Activated CD8-positive, alpha-beta memory T cell treated with anti-CD3 and anti-CD28 coated beads, Interleukin-2, amount 10 ng/mL, durations not matched to agents 7 days and 5 days (primary cell): ENCODE measurements at places on chromosomes 16 and 17. TPM values are rescaled to one million over a fixed set of nuclear protein-coding genes. Genes with fewer than 3 reads are reported as not detected.
A peak's percentile ranks its signal among the peaks of the same experiment; 100 is the strongest.

- peaks cover 35% of the 10 kb centered on the region for H3K27me3 ChIP-seq
- H3K27ac ChIP-seq, result no peak overlapping the region
- no peak overlapping the region for H3K4me3 ChIP-seq
- DNase-seq, result no peak
These were observed 11.6 kb upstream of the ZNF689 start for GRCh38 chr16:30621765-30622164.

DNA sequence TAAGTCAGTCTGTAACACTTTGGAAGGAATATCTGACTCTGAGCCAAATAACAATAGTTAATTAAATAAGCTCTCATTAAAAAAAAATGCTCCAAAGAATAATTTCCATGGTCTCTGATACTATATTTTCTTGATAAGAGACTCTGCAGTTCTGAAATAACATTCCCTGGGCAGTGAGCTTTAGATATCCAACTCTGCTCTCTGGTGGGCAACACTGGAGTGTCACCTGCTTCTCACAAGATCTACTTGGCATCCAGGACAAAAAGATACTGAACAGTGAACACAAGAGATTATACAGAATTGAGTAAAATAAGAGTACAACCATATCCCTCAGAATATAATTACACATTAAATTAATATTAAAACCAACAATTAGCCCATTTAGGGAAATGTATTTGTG is 13.7 kb downstream of the BLMH start:
- H3K27me3 ChIP-seq, result no peaks in the 10 kb centered on the region
- peaks cover 9% of the 10 kb centered on the region for H3K4me1 ChIP-seq
- H3K27ac ChIP-seq, result no peak overlapping the region
- H3K36me3 ChIP-seq, result peaks cover 41% of the 10 kb centered on the region

DNA sequence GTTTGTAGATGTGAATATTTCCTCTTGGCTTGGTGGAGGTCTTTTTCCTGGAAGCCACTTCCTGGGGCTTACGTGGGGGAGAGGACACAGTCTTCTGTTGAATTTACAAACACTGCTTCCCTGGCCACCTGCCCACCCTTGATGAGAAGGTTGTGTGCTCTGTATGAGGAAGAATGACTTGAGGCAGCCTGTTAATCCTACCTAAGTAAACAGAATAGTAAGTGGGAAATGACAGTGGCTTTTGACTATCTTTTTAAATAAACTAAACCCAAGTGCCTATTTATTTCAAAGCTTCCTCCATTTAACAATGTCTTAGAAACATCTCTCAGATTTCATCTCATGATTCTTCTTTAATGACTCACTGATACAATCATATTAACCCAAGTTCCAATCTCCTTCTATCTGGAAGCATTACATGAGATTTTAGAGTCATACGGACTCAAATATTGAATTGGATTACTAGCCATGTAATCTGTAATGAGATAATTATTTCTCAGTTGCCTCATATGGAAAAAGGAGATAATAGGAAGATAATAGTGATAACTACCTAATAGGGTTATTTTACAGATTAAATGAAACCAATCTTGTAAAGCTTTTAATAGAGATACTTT is 96.6 kb upstream of the SMIM36 start:
- no peak overlapping the region for H3K27ac ChIP-seq
- no peak overlapping the region for H3K4me3 ChIP-seq
- peaks cover 17% of the 10 kb centered on the region for H3K27me3 ChIP-seq
- H3K36me3 ChIP-seq, result no peaks in the 10 kb centered on the region

GRCh38 chr16:75576384-75576811 is 10.2 kb downstream of the GABARAPL2 start:
- peaks cover 44% of the 10 kb centered on the region for H3K36me3 ChIP-seq
- H3K27me3 ChIP-seq, result no peaks in the 10 kb centered on the region
- H3K4me1 ChIP-seq, result peaks cover 17% of the 10 kb centered on the region

GRCh38 chr16:4625560-4626159 is 1.0 kb downstream of the MGRN1 start:
- peaks cover 31% of the 10 kb centered on the region for H3K4me1 ChIP-seq
- H3K36me3 ChIP-seq, result peaks cover 13% of the 10 kb centered on the region
- no peak for DNase-seq
- peak overlapping the region; percentile 89 for H3K4me3 ChIP-seq
- H3K27ac ChIP-seq, result peak overlapping the region; percentile 88
- no peaks in the 10 kb centered on the region for H3K27me3 ChIP-seq

- H3K27me3 ChIP-seq, result peaks cover 22% of the 10 kb centered on the region
- no peak overlapping the region for H3K4me3 ChIP-seq
- no peaks in the 10 kb centered on the region for H3K4me1 ChIP-seq
- DNase-seq, result no peak
- no peaks in the 10 kb centered on the region for H3K36me3 ChIP-seq
These were observed 12.9 kb downstream of the SLC13A5 start for GRCh38 chr17:6699997-6700947.

DNA sequence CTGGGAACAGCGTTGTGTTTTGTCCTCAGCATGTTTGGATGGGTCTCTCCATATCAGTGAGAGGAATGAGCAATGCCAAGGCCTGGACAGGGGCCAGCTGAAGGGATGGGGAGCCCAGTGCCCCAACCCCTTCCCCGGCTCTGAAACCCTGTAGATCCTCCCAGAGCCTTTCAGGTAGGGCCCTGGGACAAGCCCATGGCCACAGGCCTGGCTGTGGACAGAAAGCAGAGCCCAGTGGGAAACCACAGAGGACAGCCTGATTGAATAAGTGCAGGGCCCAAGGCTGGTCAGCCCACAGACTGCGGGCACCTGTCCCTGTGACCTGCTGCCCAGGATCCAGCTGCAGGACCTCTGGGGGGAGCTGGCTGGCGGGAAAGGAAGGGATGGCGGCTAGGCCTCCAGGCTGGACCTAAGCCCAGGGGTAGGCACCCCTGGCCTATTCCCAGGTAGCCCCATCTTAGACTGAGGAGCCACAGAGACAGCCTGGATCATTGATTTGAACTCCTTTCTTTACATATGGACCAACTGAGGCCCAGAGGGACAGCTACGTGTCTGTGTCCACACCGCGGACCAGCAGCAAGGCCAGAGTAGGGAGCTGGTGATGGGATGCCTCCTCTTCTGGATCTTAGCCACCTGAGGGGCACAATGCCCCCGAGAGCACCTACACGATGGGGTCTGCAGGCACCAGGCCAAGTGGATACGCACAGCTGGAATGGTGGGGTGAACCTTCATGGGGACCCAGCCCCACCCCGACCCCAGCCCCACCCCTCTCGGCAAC is 1.3 kb downstream of the CCDC102A start:
- H3K4me3 ChIP-seq, result peak overlapping the region; percentile 84
- peak; percentile 45 for DNase-seq
- peaks cover 82% of the 10 kb centered on the region for H3K4me1 ChIP-seq

DNA sequence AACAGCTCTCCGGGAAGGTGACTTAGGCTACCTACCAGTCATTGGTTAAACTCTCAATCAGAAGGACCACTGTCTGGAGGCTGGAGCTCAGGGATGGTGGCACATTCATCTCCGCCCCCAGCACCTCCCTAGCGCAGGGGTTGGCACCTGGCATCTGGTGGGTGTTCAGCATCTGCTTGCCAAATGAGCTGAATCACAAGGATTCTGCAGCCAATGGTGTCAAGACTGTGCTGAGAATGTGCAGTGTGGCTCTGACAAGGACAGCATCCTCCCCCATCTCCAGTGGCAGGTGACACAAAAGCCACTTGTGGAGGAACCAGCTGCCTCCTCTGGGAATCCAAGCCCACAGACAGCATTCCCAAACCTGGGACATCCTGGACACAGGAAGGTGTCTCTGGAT is 35.2 kb downstream of the PLXDC1 start:
- no peak overlapping the region for H3K4me3 ChIP-seq
- H3K4me1 ChIP-seq, result no peaks in the 10 kb centered on the region
- no peaks in the 10 kb centered on the region for H3K36me3 ChIP-seq

GRCh38 chr16:22623351-22623781 is 112.7 kb downstream of the NPIPB5 start:
- H3K27me3 ChIP-seq, result peaks cover 9% of the 10 kb centered on the region
- no peaks in the 10 kb centered on the region for H3K4me1 ChIP-seq
- H3K27ac ChIP-seq, result no peak overlapping the region
- no peaks in the 10 kb centered on the region for H3K36me3 ChIP-seq
- H3K4me3 ChIP-seq, result no peak overlapping the region

DNA sequence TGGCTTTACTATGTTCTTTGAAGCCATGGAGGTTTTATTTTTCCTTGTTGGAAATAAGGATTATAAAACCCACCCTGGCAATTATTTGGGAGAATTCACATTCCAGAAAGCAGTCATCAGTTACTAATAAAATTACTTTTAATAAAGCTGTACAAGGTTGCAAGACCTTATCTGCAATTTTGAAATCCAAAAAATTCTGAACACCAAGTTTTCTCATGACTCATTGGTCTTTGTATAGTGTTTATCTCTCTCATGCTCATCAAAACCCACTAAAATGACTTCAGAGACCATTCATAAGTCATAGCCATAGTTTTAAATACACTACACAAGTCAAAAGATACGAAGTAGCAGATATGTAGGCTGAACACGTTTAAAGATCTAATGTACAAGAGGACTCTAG is 6.0 kb upstream of the KRT38 start:
- no peak for DNase-seq
- no peaks in the 10 kb centered on the region for H3K4me1 ChIP-seq
- peaks cover 28% of the 10 kb centered on the region for H3K27me3 ChIP-seq

DNA sequence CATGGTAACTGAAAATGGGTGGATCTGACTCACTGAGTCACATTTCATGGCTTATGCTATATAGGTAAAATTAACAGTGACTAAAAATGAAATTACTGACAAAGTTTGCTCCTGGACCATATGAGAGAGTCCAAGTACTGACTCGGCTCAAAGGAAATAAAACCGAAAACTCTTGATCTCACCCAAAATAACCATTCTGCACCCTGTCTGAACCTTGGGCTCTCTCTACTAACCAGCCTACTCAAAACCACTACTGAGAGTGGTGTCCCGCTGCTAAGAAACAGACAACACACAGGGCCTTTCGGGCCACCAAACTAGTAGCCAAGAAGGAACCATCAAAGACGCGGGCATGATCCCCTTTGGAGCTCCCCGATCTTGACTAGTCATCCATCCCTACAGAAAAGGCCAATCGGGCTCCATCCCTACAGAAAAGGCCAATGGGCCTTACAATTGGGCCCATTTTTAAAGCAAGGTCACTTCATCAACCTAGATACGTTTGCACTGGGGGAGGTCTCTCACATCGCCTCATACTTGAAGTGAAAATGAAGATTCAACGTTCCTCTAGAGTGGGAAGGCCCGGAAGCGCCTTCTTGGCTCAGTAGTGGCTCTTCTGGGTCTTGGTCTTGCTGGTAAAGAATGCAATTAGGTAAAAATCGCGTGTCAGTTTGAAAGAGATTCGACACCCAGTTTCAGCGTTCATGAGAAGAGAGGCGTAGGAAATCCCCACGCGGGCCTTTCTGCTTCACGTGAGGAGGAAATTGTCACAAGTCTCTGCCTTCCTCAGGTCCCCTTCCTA is 720 bp upstream of the ZPBP2 start:
- H3K36me3 ChIP-seq, result peaks cover 7% of the 10 kb centered on the region
- H3K27ac ChIP-seq, result peak overlapping the region; percentile 96
- H3K4me1 ChIP-seq, result peaks cover 45% of the 10 kb centered on the region
- peaks cover 4% of the 10 kb centered on the region for H3K27me3 ChIP-seq

GRCh38 chr17:77735566-77736198 is 222.8 kb upstream of the TNRC6C start:
- no peak overlapping the region for H3K4me3 ChIP-seq
- no peaks in the 10 kb centered on the region for H3K4me1 ChIP-seq
- H3K27ac ChIP-seq, result no peak overlapping the region
- H3K36me3 ChIP-seq, result peaks cover 6% of the 10 kb centered on the region
- peaks cover 35% of the 10 kb centered on the region for H3K27me3 ChIP-seq

GRCh38 chr17:18362698-18363100 is 651 bp downstream of the SHMT1 start:
- H3K4me3 ChIP-seq, result peak overlapping the region; percentile 87
- peaks cover 9% of the 10 kb centered on the region for H3K36me3 ChIP-seq
- peak; percentile 49 for DNase-seq

GRCh38 chr16:69921127-69921526 is 30.0 kb upstream of the CLEC18A start:
- H3K4me1 ChIP-seq, result no peaks in the 10 kb centered on the region
- no peak overlapping the region for H3K4me3 ChIP-seq
- H3K27me3 ChIP-seq, result no peaks in the 10 kb centered on the region

GRCh38 chr17:79984045-79984840 is 51.4 kb downstream of the TBC1D16 start:
- H3K27me3 ChIP-seq, result peaks cover 11% of the 10 kb centered on the region
- no peak for DNase-seq
- H3K4me1 ChIP-seq, result no peaks in the 10 kb centered on the region
- H3K27ac ChIP-seq, result no peak overlapping the region

DNA sequence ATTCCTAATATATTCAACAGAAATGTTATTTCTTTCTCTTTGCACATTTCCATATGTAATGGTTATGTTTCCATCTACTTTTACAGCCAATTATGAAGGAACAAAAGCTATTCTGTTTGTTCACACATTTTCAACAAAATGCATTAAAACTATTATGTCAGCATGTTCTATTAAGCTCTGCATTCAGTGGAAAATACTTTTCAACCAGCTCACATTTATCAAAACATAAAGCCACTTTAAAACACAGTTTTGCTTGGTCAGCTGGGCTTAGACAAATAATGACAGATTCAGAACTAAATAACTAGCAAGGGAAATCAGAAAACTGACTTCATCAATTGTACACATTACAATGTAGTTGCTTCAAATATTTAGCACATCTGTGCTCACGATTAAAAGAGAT is 6.9 kb downstream of the SALL1 start:
- DNase-seq, result no peak
- no peaks in the 10 kb centered on the region for H3K36me3 ChIP-seq
- H3K27ac ChIP-seq, result no peak overlapping the region
- H3K27me3 ChIP-seq, result peaks cover 37% of the 10 kb centered on the region
- no peaks in the 10 kb centered on the region for H3K4me1 ChIP-seq
- H3K4me3 ChIP-seq, result no peak overlapping the region

DNA sequence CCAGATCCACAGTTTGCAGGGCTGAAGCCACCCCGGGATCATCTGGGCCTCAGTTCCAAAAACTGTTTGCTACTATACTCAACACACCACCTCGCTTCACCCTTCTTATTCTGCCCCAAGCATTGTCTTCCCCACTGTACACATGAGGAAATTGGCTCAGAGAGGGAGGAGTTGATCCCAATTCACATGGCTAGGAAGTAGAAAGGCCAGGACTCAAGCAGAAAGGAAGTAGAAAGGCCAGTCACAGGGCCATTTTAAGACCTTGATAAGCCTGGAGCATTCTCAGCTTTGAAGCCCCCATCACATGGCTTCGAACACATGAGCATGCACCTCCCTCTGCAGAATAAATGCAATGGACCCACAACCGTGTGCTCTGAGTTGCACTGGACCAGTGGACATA is 7.7 kb upstream of the PRSS22 start:
- no peaks in the 10 kb centered on the region for H3K36me3 ChIP-seq
- H3K4me3 ChIP-seq, result no peak overlapping the region
- no peak overlapping the region for H3K27ac ChIP-seq
- DNase-seq, result no peak
- peaks cover 13% of the 10 kb centered on the region for H3K4me1 ChIP-seq

GRCh38 chr17:9363440-9364350 is 211.9 kb downstream of the STX8 start:
- no peak for DNase-seq
- no peaks in the 10 kb centered on the region for H3K27me3 ChIP-seq
- H3K27ac ChIP-seq, result no peak overlapping the region
- no peak overlapping the region for H3K4me3 ChIP-seq

- DNase-seq, result no peak
- H3K4me1 ChIP-seq, result peaks cover 18% of the 10 kb centered on the region
These were observed 48.9 kb downstream of the UBE2G1 start for GRCh38 chr17:4317610-4318009.

ACE gene
- total RNA-seq, result 2.2 TPM

PIGS gene
- 61.0 TPM for total RNA-seq

CCDC137 gene
- total RNA-seq, result 37.4 TPM

CCDC40 gene
- total RNA-seq, result 0.84 TPM

MRM1 gene
- 13.6 TPM for total RNA-seq

MYO15B gene
- total RNA-seq, result 12.4 TPM
